ENCODE measurements at places on chromosomes 1 and 21.

- DNase-seq = no peak
Observed at GRCh38 chr1:154352581-154353459, 27.5 kb downstream of the ATP8B2 start.

DNA sequence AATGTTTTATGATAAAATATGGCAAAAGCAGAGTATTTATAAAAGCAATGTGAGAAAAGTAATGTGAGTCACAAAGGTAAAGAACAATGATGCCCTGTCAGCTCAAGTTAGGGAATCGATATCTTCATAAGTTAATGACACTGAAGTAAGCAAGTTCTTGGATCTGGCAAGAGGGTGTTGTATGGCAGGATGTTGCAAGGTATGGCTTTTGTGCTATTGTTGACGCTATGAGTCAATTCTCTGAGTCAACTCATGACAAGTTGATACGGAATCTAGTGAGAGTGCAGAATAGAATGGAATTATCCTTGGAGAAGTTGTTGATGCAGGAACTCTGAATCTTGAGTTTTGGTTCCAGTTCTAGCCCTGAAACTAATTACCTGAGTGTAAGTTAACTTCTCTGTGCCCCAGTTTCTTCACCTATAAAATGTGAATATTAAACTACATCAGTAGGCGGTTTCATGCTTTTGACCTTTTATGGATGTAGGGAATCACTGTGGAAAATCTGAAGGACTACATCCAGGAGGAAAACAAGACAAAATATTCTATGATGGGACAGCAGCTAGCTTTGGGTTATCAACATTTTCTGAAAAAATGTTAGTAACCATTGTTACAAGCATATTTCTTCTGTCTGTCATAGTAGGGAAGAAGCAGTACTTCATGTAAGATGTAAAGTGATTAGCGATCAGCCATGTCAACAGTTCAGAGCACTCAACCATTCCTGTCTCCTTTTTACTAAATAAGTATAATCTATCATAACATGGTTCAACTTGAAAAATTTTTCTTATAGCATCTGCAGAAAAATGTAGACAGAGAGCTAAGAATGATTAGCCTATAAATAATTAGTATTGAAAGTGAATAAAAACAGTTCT is 96.9 kb downstream of the ATP6V1G3 start:
- no peak for DNase-seq

DNA sequence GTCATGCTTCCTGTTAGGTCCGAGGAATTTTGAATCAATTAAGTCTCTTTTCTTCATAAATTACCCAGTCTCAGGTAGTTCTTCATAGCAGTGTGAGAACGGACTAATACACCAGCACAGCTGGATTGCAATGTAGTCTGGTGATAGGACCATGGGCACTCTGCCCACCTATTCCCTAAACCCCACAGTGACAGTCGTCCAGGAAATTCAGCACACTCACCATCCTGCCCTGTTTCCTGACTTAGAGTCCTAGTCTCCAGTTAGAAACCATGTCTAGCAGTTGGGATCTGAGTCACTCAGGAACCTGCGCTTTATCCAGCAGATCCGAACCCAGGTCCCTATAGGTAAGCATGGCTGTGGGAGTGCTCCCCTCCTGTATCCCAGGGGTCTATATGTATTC is 149.3 kb upstream of the TNR start:
- DNase-seq = no peak

GRCh38 chr1:167130829-167131510 is 37.1 kb downstream of the STYXL2 start:
- no peak for DNase-seq

- no peak for DNase-seq
Observed at GRCh38 chr1:154765970-154766369, 104.1 kb downstream of the KCNN3 start.

DNA sequence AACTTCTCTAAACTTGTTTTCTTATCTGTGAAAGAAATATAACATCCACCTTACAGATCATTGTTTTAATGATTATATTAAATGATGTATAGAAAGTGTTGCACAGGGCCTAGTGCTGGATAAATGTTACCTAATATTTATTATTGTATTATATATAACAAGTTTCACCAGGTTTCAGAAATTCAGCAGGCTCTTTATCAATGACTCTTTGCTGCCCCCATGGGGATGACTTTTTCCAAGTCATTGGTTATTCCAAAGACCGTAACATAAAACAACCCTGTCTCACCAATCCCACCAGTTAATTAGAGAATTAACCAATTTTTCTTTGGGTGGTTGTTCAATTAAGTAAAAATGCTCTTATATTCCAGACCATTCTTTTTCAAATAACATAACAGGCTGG is 7.3 kb upstream of the DEDD start:
- DNase-seq = peak; percentile 13

DNA sequence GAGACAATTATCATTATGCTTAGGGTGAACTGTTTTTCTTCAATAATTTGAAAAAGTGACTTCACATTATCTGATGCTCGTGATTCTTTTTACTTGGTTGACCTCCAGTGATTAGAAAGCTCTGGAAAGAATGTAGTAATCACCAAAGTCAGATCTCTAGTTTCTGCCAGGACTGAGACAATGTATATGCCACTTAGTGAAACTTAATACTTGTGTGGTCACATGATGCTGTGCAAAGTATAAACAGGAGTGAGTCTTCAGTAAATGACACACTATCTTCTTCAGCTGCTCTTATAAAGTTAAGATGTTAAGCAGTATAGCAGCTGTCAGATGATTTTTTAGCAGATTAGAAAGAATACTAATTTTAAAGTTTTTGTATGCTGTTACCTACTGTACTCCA is 17.2 kb downstream of the VCAM1 start:
- no peak for DNase-seq

GRCh38 chr1:180982422-180982821 is 40.2 kb downstream of the STX6 start:
- no peak for DNase-seq
